K562 (cell line): ENCODE measurements at places on chromosomes 7 and 10.

DNA sequence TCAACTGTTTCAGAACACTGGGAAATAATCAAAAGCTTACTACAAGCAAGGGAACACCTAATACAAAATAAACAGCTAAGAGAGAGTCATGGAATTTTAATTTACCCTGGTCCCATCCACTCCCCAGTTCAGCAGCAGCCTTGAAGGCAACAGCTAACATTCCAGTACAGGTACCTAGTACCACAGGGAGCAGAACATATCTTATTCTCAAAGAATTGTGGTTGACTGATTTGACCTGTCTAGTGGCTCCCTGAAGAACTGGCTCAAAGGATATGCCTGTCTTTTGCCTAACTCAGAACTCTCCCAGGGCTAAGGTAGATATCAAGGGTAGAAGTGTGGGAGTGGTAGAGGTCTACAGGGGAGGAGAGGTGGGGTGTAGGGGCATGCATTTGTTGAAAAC, 32.3 kb downstream of the SMURF1 start:
- no peak for DNase-seq

DNA sequence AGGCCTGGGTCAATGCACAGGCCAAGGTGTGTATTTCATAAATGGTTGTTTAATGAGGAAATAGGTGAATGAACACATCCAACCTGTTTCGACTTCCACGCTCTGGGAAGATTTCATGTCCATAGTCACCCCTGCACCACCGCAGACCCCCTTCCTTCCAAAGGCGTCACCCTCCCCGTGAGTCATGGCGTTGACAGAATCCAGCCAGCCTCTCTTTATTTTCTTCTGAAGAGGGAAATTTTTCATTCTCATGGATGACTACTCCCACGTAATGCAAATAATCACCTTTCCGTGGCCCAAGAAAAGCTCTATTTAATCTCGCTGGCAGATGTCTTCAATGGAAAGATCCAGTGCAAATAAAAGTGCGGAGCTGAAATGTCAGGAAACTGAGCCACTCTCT, 75.3 kb upstream of the FOXK1 start:
- DNase-seq = no peak

- no peak for DNase-seq
Observed at GRCh38 chr10:101485681-101486554, 102.1 kb downstream of the POLL start.

DNA sequence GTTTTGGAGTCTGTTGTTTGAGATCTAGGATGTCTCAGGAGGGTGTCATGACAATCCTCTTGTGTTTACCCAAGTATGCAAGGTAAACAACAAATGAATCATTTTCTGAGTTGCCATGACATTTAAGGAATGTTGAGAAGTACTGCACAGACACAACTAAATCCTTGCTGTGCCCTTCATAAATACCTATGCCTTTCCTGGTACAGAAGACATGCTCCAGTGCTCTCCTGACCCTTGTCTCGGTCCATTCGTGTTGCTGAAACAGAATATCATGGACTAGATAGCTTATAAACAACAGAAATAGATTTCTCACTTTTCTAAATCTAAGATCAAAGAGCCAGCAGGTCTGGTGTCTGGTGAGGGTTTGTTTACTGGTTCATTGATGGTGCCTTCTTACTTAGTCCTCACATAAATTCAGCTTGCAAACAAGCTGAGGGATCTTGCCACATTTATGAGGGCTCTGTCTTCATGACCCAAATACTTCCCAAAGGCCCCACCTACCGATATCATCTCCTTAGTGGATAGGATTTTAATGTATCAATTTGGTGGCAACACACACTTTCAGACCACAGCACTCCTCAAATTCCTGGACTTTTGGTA, 341.8 kb upstream of the SEMA3A start:
- DNase-seq = no peak

GRCh38 chr7:26428571-26428970, 136.9 kb downstream of the SNX10 start:
- no peak for DNase-seq

DNA sequence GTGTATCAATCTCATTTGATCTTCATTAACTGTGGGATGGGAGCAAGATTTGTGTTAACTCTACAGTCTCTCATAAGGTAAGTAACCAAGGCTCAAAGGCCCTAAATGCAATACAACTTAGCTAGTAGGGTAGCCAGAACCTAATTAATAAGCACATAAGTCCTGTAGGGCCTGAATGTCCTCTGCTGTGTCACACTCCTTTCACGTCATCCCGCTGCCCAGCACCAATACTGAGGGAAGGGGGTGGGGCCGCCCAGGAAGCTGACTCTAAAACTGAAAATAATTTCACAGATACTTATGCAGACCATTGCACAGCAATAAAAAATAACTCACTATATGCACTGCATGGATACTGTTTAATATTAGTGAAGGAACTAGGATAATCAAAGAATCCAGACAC, 13.7 kb downstream of the CCDC6 start:
- DNase-seq = peak; percentile 57

GRCh38 chr7:69577221-69577620, 21.1 kb upstream of the AUTS2 start:
- DNase-seq = no peak

GRCh38 chr10:117830787-117831212, 215.9 kb downstream of the RAB11FIP2 start:
- no peak for DNase-seq

DNA sequence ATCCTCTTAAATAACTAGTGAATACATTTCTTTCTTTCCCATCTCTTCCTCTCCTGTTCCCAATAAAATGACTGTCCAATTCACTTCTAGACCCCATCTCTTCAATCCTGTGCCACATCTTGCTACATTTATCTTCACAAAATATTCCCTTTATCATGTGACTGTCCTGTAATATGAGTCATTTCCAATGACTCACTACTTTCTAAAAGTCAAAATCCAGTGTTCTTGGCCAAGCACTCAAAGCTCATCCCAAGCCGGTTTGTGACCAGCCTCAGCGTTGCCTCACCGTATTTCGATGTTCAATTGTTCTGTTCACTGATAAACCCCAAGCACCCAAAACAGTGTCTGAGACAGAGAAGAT, 104.7 kb downstream of the PARD3 start:
- DNase-seq = no peak

GRCh38 chr10:78405231-78405630, 371.6 kb downstream of the RPS24 start:
- DNase-seq = no peak

GRCh38 chr7:151631953-151632749, 112.5 kb upstream of the RHEB start:
- peak; percentile 99 for DNase-seq

DNA sequence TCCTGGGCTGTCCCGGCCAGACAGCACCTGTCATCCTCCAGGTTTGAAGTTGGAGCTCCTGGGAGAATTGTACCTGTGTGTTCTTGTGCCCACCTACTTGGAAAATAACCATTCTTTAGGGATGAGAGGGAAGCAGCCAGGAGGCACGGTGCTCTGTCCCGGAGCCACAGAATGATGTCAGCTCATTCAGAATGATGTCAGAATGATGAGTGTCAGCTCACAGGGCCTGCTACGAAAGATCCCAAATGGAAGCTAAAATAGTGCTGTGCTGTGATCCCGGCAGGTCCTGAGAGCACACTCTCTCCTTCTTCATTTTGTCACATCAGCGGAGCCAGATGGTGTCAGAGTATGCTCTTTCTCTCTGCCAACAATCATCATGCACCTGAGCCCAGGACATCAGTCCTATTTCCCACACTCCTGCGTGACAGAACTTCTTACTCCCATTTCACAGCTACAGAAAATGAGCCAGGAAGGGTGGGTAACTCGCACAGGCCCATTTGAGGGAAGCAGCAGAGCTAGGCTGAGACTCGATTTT, 8.3 kb downstream of the ABCA13 start:
- DNase-seq = no peak

DNA sequence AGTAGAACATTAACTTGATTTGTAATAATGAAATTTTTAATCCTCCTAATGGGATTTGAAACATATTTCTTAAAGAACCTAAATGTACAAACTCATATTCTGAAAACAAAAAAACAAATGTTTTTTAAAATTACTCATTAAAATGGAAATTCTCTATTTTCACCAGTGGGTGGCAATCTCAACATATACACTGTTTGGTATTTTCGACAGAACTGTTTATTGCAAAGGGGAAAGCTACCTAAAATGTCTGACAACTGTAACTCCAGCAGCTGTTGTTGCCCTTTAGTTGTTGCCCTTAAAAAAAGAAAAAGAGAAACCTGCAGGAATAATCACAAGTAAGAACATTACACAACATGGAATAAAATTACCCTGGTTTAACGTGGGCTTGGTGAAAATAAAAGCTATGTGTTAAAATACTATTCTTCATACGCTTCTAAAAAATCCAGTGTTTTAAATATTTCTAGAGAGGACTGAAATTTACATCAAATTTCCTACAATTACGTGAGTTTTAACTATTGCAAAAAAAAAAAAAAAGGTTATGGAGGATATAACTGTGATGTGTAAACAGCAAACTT, 54.5 kb downstream of the COL1A2 start:
- DNase-seq = peak; percentile 21

- DNase-seq = no peak
Observed at GRCh38 chr7:40057292-40057691, 77.1 kb downstream of the MPLKIP start.

DNA sequence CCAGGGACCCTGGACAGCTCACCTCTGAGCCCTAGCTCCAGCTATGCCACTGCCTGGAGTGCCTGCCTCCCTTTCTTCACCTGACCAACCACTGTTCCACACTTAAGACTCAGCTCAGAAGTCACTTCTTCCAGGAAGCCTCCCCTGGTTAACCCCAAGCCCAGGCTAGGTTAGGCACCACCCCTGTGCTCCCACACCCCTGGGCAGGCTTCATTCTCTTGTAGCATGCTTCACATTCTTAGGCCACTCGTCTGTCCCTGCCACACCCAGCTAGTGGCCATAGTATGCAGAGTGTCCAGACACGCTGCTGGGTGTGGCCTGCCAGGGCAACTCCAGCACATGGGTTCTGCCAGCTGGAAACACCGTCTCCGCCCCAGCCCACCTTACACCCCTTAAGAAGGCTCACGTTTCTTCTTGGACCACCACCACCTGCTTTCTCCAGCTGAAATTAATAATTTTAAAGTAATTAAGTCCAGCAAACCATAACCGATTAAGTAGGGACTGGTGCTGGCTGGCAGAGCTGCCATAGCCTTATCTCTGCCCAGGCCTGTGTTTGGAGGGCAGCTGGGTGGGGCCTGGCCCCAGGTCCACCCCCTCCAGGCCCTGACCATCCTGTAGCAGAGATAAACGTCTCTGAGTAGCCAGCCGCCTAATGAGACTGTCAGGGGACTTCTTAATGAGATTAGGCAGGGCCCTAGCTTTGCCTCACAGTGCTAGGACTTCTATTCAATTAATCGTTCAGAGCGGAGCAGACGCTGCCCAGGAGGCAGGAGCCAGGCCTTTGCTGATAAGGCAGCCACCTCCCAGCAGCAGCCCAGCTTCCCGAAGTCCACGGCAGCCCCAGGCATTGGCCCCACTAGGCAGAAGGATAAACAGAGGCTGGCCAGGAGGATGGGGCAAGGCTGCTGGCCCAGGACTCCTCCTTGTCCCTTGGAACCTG, 20.5 kb downstream of the GRID1 start:
- DNase-seq = no peak

DNA sequence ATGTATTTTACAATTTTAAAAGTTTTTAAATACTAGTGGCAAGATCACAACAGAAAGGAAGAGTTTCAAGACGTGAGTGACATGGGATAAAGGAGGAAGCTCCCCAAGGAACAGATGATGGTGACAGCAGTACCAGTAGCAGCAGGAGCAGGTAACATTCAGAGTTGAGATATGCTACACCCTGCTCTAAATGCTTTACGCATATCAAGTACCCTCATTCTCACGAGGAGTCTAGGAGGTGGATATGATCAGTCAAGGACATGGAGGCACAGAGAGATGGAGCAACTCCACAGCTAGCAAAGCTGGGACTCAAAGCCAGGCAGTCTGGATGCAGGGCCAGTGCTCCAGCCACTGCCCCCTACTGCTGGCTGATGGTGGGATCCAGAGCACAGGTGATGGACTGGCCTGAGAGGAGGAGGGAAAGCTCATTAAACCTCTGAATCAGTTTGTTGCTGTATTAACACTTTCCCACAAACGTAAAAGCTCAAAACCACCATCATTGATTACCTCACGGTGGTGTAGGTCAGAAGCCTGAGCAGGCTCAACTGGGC, 17.5 kb downstream of the RP9 start:
- no peak for DNase-seq

GRCh38 chr7:102024005-102024768, 206.8 kb downstream of the CUX1 start:
- DNase-seq = no peak

DNA sequence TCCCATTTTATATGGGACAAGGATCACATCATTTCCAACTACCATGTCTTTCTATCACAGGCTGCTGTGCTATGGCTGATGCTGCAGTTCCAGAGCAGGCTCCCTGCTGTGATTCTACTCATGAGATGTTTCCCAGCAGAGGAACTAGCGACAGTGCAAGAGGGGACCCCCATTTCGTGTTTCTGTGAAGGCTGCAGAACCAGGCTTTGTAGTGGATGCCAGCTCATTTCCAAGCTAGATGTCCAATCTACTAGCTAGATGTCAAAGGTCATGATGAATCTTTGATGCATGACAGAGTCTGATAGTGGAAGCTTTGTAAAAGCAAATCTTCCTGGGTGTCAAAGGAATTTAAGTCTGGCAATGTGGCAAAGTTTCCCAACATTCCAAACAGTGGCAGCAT, 21.2 kb upstream of the MYO3A start:
- DNase-seq = no peak

GRCh38 chr10:19532411-19532810, 283.8 kb upstream of the PLXDC2 start:
- no peak for DNase-seq

DNA sequence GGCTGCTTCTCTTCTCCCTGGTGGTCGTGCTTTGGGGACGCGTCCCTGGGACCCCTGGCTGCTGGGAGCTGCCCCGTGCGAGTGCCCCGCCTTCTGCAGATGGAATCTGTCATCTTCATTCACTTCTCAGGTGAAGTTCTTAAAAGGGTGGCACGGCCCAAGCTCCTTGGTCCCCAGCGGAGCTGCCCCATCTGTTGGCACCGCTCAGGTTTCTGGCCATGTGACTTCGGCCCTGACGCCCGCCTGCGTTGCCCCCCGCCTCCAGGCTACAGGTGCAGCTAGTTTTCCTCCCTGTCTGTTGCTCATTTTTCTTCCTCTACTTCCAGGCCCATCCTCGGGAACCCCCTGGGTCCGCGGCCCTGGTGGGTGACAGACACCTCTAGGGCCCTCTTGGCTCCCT, 6.8 kb upstream of the NKX6-2 start:
- no peak for DNase-seq

DNA sequence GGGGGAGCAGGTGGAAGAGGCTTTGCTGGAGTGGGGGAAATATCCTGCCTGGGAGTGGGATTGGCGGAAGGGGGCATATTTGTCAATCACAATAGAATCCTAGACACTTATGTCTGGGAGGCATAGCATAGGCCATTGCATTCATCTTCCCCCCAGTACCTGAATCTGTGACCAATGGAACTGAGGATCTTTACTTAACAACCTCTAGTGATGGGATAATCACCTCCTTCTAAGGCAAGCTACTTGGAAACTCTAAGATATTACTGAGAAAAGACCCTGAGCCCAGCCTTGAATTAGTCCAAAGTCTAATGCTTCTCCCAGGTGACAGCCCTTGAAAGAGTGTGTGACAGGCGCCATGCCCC, 90.7 kb downstream of the NPSR1 start:
- DNase-seq = no peak

- DNase-seq = no peak
Observed at GRCh38 chr7:140061607-140061930, 1.2 kb downstream of the PARP12 start.
